ENCODE measurements at places on chromosomes 16 and 17.

DNA sequence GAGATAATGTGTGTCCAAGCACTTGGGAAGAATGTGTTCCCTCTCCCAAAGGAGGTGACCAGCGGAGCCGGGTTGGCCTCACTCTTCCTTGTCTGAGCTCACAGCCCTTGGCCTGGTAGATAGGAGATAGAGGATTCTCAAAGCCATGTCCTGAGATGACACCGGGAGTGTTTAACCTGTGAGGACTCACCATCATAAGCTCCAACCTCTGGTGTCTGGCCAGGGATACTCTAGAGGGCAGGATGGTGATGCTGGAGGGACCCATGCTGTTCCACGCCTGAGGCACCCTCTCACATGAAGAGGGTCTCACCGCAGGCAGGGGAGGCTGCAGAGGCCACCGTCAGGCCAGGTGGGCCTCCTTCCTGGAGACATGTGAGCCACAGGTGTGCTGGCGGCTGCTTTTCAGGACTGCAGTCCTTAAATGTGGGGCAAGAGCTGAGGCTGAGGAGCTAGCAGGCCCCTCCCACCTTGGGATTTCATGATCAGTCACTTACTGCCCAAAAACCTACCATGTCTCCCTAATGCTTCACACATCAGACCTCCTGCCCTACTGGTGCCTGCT, 6.6 kb upstream of the ZNF629 start:
- DNase-seq = no peak

- DNase-seq = no peak
These were observed 71.8 kb downstream of the SRCIN1 start for GRCh38 chr17:38533866-38534497.

GRCh38 chr17:66348584-66349165, 46.3 kb downstream of the PRKCA start:
- DNase-seq = peak; percentile 37

GRCh38 chr16:48102083-48103008, 53.4 kb downstream of the ABCC12 start:
- no peak for DNase-seq

- DNase-seq = peak; percentile 93
These were observed 103.8 kb downstream of the YPEL2 start for GRCh38 chr17:59435238-59435637.

DNA sequence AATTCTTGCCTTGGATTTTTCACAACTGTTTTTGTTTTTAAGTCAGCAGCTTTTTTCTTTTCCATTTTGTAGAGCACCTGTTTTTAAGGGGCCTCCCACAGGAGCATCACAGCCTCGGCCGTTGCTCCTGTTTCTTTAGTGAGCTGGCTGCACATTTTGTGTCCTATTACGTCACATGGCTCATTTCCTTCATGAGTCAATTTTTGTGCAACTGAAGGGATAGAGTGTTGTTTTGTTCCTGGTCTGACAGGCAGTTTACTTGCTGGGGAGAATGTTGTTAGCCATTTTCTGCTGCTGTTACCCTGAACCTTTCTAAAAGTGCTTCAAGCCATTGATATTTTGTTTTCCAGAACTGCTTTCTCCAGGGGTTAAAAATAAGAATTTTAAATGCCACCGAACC, 45.0 kb upstream of the CRISPLD2 start:
- peak; percentile 74 for DNase-seq

DNA sequence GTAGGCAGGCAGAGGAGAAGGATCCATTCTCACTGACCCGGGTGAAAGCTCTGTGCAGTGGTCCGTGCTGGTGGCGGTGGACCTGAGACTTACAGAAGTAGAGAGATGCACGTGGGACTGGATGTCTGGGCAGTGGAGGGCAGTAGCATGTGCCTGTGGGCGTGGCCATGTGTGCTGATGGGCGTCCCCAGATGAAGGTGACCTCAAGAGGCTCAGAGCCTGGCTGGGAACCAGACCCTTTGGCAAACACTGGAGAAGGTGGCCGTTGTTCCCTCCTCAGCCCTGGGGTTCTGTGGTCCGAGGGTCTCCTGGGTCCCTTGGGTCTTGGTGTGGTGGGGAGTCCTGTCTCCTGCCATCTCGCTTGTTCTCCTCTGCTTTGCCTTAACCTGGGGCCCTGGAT, 15.6 kb downstream of the WSCD1 start:
- DNase-seq = no peak
